Skeletal muscle cell (primary cell): ENCODE measurements at places on chromosomes 16 and 17.

DNA sequence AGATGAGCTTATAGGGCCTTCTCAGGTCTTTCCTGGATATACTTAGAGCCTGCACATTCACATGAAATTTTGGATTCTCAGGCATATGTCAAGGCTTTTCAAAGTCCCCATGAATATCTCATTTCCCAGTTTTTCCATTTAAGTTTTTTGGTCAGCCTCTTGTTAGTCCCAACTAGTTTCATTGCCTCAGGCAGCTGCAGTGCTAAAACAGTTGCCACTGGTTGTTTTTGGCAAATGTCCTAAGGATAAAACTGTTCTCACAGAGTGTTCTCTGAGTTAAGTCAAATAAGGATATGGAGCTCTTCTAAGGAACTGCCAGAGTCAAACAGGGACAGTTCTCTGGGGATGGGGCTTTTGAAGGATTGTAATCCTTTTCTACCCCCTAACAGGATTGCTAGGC is 39.9 kb upstream of the ABCC11 start:
- DNase-seq = no peak

- DNase-seq = no peak
Measured at GRCh38 chr16:84446084-84446483, 58.4 kb downstream of the MEAK7 start.

GRCh38 chr16:68144008-68144407 is 58.8 kb downstream of the NFATC3 start:
- DNase-seq = no peak

GRCh38 chr17:1532836-1533602 is 16.6 kb upstream of the INPP5K start:
- DNase-seq = no peak

GRCh38 chr16:10806698-10807097 is 11.9 kb downstream of the TVP23A start:
- DNase-seq = no peak

GRCh38 chr16:47625115-47625567 is 164.0 kb downstream of the PHKB start:
- no peak for DNase-seq

DNA sequence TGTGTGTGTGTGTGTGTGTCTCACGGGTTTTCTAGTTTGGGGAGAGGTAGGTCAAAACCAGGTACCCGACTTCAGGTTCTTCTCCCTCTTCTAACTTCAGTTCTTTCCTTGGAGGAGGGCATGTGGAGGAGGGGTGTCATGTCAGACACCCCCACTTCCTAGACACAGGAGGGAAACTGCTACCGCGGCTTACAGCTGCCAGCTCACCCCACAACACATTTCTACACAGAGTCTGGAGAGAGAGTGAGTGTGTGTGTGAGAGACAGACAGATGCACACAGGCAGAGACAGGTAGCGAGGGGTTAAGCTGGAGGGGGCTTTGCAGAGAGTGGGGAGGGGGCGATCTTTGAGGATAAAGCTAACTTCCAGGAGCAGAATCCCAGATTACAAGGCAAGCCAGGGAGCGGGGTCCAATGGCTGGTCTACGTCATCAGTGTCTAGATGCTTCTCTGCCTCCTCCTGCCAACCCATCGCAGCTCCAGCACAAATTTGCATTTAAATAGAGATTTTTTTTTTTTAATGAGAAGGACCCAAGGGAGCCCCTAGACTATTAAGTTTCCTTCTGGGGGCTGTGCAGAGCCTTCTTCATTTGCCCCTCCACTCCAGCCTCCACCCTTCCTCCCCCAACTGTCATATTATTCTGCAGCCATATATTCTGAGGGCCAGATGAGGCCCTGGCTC is 48.9 kb downstream of the MRM1 start:
- DNase-seq = no peak

GRCh38 chr17:55090079-55090492 is 121.5 kb downstream of the STXBP4 start:
- DNase-seq = no peak

DNA sequence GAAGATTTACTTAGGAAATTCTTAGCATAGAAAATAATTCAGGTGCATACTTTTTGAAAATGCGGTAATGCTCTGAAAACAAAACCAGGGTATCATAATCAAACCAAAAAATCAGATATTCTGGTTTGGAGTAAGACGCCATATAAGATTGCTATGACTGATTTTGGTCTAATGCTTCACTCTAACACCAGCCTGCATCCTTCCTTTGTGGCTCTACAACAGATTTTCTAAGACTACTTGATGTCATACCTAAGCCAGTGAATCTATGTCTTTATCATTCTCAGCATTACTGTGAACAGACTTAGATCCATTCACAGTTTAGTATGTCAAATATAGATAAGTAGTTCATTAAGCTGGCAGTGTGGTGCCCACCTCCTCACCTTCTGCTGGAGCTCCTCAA is 590 bp downstream of the KRT33B start:
- DNase-seq = no peak

DNA sequence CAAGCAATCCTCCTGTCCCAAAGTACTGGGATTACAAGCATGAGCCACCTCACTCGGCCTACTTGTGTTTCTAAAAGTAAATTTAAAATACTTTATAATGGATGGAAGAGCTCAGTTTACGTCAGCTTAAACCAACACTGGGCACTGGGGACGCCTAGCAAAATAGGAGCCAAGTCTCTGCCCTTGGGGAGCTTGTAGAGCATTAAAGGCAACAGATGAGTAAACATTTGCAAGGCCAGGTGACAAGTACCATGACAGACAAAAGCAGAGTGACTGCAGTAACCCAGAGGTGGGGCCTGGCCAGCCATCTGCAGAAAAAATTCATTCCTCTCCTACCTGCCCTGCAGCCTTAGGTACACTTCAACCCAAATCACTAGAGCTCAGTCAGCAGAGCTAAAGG is 12.1 kb upstream of the NLK start:
- no peak for DNase-seq

GRCh38 chr17:19305761-19306159 is 56.8 kb downstream of the B9D1 start:
- DNase-seq = no peak
